ENCODE measurements at places on chromosomes 11 and 22.
A peak's percentile ranks its signal among the peaks of the same experiment; 100 is the strongest.

- DNase-seq = no peak
Observed at GRCh38 chr11:40686765-40687164, 772.7 kb downstream of the LRRC4C start.

DNA sequence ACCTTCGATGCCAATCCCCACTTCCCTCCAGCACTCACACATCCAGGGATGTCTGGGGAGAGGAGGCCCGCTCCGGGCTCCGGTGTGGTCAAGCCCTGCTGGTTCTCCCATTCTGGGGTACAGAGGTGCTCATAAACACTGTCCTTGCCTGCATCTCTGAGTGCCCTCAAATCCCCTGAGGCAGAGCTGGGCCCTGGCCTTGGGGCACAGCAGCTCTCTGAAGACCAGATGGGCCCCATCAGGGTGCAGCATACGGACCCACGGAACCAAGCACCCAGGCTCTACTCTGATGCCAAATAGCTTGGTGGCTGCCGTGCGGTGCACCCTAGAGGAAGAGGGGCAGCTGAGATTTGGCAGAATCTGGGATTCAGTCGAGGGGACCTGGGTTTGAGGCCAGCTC, 35.7 kb upstream of the NNMT start:
- DNase-seq = no peak

DNA sequence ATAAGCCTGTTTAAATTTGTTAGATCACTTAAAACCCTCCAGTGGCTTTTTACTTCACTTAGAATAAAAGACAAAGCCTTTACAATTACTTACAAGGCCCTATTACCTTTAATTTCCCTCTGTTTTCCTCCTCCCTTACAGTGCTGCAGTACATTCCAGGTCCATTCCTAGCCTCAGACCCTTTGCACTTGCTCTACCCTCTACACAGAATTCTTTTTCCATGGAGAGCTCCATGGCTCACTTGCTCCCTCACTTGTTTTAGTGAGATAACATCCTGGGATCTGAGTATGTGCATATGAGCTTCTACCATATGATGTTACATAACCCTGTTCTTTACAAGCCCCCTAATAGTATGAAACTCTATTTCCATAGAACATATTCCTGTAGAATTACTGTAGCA, 24.4 kb downstream of the ZNF214 start:
- DNase-seq = no peak

GRCh38 chr22:40818192-40818746, 877 bp downstream of the SLC25A17 start:
- peak; percentile 67 for DNase-seq

DNA sequence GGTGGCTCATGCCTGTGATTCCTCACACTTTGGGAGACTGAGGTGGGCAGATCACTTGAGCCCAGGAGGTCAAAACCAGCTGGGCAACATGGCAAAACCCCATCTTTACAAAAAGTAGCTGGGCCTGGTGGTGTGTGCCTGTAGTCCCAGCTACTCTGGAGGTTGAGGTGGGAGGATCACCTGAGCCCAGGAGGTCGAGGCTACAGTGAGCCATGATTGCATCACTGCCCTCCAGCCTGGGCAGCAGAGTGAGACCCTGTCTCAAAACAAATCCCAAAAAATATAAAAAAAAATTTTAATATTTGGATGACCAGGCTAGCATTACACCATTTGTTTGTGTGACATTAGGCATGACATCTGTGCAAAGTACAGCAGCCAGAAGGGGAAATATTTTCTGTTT, 49.7 kb upstream of the CTTN start:
- no peak for DNase-seq

- peak; percentile 81 for DNase-seq
Observed at GRCh38 chr22:24155627-24156140, 25.6 kb upstream of the SUSD2 start.

DNA sequence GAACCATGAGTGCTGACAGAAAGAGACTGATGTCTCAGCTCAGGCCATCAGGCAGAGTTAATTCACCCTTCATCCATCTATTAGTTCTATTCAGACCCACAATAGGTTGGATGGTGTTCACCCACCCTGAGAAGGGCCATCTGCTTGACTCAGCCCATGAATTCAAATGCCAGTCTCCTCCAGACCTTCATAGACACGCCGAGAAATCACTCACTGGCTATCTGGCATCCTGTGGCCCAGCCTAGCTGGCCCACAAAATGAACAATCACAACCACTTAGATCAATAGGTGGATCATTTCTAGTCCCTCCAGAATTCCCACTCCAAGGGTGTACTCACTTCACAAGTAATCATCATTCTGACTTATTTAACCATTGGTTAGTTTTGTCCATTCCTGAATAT, 58.2 kb downstream of the MYEOV start:
- DNase-seq = no peak

GRCh38 chr22:50268655-50269113, 1.5 kb downstream of the MAPK11 start:
- DNase-seq = no peak

DNA sequence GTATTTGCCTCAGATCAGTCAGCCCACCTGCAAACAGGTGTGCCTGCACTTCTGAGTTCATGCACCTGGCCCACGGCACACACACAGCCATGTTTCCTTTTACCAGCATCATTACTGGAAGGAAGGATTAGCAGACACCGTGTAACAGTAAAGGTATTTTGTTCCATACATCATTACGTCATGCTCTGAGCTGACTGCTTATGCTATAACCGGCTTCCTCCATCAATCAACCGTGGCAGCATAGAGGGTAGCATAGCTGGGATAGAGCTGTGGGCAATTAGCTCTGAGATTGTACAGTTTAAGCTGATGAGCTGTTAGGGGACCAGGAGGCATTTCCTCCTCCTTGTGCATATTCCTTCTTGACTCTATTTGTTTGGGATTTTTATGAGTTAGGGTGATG, 102.4 kb downstream of the ME3 start:
- DNase-seq = no peak

DNA sequence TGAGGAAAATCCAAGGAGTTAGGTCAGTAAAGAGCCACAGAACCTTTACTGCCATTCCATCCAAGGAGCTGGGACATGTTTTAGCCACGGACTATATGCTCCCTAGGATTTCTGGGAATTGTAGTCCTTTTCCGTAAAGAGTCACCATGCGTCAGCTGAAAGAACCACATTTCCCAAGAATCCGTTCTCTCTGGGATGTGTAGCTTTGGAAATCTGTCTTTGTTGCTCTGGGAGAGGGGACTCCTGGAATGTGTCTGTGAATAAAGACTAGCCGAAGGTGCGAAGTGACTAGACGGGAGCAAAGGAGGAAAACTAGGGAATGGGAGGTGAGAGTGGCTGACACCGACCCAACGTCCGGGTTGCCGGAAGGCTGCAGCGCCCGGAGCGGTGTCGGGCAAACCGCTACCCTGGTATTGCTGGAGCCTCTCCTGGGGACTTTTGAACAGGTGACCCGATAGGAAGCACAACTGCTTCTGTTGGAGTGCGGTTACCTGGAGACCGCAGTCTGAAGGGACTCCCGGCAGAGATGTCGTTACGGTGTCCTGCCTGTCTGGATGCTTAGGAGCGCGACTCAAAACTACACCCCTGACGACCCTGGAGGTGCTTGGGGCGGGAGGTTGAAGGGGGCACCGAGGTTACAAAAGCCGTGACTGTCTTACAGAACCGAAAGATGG, at the start of gene IFTAP:
Gene IFTAP (plus strand): TSS at position 187 of the 674 bp plus-strand sequence. CDS start 15,602 bp downstream, outside the sequence.
- peak; percentile 89 for DNase-seq

DNA sequence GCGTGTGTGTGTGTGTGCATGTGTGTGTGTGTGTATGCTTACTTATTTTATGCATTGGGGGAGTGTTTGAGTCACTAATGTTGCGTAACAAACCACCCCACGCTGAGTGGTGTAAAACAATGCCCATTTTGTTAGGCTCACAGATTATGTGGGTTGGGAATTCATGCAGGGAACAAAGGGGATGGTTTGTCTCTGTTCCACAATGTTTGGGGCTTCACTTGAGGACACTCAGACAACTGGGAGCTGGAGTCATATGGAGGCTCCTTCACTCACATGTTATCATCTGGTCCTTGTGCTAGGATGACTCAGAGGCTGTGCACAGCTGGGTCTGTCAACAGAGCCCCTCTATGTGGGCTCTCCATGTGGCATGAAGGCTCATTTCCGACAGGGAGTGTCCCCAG, 51.3 kb upstream of the LARGE1 start:
- DNase-seq = no peak

- peak; percentile 88 for DNase-seq
Observed at GRCh38 chr22:20885557-20886323, 26.9 kb downstream of the SNAP29 start.

DNA sequence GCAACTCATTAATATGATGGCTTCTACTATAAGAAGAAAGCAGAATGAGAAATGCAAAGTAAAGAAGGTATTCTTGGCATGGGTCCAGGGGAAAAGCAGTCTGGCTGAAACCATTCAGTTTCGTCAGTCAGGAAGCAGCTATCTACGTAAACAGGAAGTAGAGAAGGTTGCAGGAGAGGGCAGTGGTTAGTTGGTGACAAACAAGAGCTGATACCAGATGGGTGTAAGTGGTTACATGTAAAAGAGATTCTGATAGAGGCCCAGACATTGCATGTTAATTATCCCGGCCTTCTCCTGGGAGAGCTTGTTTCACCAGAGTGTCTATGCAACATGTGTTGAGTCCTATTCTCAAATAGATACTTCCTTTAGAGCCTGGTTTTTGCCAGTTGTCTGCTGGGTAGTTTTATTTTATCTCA, 58.4 kb upstream of the PSMA1 start:
- DNase-seq = peak; percentile 95

GRCh38 chr11:7977232-7977917, 9.8 kb upstream of the EIF3F start:
- DNase-seq = no peak

DNA sequence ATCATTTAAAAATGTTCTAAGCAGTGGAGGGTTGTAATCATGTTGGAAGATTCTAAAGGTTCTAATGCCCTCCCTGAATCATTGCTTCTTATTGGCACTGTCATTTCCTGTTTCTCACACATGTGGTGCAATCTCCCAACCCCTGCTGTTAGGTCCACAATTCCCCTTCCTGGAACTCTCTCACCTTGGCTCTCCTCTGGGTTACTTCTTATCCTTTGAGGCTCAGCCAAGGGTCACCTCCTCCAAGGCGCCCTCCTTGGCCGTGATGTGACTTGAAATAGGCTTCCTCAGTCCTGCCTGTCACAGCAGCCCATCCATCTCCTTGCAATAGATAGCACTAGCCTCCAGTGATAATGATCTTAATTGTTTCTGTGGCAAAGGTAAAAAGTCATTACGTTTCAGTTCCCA, 149.8 kb downstream of the TTC17 start:
- DNase-seq = no peak

- no peak for DNase-seq
Observed at GRCh38 chr11:112226831-112227401, 688 bp downstream of the PTS start.

- DNase-seq = no peak
Observed at GRCh38 chr11:103807806-103808205, 228.6 kb upstream of the DDI1 start.

- DNase-seq = no peak
Observed at GRCh38 chr22:34064696-34065095, 144.4 kb upstream of the LARGE1 start.
